ENCODE measurements at places on chromosomes 4 and X.

DNA sequence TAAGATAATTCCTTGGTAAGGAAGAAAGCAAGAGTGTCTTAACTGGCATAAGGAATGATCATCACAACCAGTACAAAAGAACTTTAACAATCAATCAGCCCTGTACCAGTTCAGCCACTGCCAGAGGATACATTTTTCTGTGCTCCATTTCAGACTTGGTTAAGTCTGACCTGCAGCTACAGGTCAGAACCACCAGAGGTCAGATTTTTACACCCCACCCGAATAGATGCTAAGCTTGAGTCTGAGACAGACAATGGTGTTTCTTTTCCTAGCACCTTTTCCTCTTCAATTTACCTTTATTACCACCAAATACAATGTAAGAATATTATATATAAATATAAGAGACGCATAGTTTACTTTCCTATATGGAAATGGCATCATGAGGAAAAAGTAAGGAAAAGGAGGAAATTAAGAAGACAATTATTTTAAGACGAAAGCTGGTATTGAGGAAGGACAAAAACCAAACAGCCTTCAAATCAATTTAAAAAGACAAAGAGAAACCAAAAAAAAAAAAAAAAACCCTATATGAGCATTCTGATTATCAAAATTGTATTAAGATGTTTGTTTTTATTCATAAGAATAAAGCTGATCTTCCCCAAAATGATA lies 215.3 kb upstream of the TTC29 start:
- no peak for DNase-seq

DNA sequence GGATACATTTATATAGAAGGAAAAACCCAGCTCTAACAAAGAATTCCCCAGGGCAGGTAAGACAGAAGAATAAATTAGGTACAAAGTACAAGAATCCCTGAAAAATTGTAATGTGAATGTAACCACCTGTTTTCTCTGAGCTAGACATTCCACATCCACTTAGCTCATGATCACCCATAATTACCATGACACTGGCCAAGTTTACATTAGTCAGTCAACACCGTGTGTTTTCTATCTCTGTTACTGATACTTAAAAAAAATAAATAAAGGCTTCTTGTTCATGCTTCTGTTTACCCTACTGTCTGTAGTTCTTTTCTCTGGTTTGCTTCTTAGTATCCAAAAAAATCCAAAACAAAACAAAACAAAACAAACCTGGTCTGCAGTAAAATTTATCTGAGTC lies 66.0 kb downstream of the CBLL2 start:
- no peak for DNase-seq

GRCh38 chr4:4426511-4427120 lies 39.7 kb downstream of the NSG1 start:
- no peak for DNase-seq

DNA sequence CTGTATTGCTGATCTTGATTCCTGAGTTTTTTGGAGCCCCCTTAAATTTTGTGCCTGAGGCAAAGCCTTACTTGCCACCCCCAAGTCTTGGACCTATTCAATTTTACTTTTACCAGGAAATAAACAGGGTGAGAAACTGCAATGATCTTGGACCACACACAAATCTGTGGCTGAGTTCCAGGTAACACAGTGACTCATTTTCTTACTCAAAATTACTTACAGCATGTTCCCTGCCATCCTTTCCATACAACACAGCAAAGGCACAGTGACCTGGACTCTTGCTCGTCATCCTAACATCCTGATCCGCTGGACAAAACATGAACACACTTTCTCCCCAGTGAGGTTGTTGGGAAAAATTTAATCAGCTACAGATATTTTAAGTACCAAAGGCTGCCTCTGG lies 60.7 kb upstream of the S100G start:
- DNase-seq: no peak

GRCh38 chrX:119604766-119605463 lies 1.3 kb downstream of the NKRF start:
- DNase-seq: no peak

- DNase-seq: no peak
Observed at GRCh38 chr4:152588869-152589268, 53.0 kb upstream of the FBXW7 start.

DNA sequence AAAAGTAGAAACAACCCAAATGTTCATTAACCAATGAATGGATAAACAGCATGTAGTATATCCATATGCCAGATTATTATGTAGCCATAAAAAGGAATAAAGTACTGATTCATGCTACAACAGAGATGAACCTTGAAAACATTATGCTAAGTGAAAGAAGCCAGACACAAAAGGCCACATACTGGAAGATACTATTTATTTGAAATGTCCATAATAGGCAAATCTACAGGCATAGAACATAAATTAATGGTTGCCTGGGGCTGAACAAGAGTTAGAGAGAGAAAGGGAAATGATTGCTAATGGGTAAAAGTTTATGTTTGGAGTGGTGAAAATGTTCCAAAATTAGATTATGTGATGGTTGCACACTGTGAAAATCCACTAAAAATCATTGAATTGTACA lies 44.4 kb downstream of the IL13RA2 start:
- no peak for DNase-seq

GRCh38 chrX:100864657-100865391 lies 9.3 kb downstream of the NOX1 start:
- DNase-seq: no peak

DNA sequence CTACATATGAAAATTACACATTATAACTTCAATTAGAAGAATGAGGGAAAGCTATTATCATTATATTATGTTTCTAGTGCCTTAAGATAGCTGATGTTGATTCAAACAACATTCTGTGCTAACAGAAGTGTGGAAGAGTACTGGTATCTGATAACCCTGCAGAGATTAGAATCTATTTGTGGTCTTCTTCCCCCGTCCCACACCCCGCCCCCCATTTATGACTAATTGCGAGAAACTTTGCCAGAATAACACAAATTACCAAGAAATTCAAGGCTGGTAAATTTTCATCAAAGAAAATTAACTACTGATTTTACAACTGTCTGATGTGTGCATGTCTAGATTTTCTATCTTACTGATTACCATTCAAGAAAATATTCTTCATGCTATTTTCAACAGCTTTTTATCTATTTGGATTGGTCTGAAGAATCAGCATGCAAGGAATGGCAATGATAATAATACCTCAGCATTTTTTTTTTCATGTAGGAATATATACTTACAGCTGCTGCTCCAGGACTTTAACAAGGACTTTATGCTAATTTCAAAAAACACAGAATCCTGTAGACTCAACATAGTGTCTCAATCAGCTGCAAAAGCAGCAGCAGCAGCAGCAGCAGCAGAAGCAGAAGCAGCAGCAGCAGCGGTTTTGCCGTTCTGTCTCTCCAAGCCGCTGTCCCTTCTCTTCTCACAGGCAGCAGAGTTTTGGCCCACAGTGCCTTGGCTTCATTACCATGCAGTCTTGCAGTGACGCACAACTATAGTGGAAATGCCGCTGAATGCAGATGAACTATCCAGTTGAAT lies 126.7 kb downstream of the FRYL start:
- DNase-seq: no peak

- no peak for DNase-seq
Observed at GRCh38 chr4:3417448-3417847, 24.3 kb upstream of the HGFAC start.

GRCh38 chrX:68420559-68420958 lies 12.7 kb downstream of the OPHN1 start:
- DNase-seq: no peak

- no peak for DNase-seq
Observed at GRCh38 chr4:73653695-73654106, 33.5 kb upstream of the RASSF6 start.

GRCh38 chr4:76634220-76634619 lies 199.2 kb downstream of the SHROOM3 start:
- no peak for DNase-seq

- DNase-seq: peak; percentile 14
Observed at GRCh38 chr4:48909697-48910096, 3.1 kb upstream of the OCIAD2 start.

DNA sequence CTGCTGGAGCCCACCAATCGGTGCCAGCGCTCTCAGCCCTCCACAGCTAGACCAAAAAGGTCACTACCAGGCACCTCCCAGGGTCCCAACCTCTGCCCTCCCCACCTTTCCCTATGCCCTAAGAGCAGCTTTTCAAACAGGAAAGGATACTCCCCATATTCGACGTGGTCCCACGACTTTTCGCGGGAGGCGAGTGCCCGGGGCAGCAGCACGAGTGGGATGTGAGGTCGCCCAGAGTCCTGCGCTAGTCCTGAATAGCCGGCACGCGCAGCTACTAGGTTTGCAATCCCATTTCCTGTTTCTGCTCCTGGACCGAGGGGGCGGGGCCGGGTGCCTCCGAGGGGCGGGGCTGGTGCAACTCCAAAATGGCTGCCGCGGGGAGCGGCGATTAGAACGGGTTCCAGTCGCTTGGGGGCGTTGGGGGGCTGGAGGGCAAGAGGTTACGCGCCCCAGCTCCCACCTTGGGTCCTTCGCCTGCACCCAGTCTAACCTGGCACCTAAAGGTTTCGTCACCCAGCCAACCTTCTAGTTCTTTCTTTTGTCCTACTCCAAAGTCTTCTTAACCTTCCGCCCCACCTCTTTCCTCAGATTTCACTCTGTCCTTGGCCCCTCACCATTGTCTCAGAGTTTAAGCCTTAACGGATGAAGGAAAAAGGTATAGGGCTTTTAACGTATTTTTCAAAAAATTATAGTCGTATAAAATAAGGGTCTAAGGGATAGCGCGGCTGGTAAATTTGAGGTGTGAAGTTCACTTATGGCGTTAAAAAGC lies 85.0 kb upstream of the TENT5D start:
- DNase-seq: no peak

- no peak for DNase-seq
Observed at GRCh38 chrX:40273356-40274050, 175.7 kb upstream of the BCOR start.

Data from stimulated activated CD4-positive, alpha-beta T cell treated with anti-CD3 and anti-CD28 coated beads, TNF-alpha, amount 100 ng/mL, for 1 hour (primary cell).